ENCODE measurements at places on chromosomes 6 and 20.

- no peak for DNase-seq
Observed at GRCh38 chr6:39696986-39697788, 28.0 kb downstream of the KIF6 start.

GRCh38 chr20:15205719-15206118 lies 868.3 kb upstream of the FLRT3 start:
- no peak for DNase-seq

DNA sequence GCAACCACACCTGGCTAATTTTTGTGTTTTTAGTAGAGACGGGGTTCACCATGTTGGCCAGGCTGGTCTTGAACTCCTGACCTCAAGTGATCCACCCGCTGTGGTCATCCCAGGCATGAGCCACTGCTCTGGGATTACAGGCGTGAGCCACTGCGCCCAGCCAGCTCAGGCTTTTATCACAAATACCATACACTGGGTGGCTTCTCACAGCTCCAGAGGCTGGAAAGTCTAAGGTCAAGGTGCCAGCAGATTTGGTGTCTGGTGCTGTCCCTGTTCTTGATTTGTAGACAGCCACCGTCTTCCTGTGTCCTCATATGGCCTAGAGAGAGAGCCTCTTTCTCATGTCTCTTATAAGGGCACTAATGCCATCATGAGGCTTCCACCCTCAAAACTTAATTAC lies 25.9 kb downstream of the SHLD1 start:
- no peak for DNase-seq

DNA sequence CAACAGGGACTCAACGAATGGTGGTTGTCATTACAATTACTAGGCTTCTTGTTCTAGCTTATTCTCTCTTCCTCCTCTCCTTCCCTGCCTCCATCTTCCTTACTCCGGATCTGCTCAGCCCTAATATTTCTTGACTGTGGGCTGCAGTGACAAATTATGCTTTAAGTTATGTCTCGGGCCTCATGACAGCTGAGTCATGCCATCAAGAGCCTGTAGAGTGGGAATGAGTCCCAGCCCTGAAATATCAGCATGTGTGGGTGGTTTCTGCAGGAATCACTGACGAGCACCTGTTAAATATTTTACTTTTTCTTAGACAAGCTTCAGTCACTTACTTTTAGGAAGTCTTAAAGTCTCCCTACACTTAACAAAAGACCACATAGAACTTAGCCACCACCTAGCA lies 83.1 kb upstream of the CBLN4 start:
- no peak for DNase-seq

GRCh38 chr20:49466114-49466912 lies 16.2 kb downstream of the KCNB1 start:
- DNase-seq: no peak

GRCh38 chr20:50715694-50716093 lies 15.7 kb upstream of the PARD6B start:
- no peak for DNase-seq

DNA sequence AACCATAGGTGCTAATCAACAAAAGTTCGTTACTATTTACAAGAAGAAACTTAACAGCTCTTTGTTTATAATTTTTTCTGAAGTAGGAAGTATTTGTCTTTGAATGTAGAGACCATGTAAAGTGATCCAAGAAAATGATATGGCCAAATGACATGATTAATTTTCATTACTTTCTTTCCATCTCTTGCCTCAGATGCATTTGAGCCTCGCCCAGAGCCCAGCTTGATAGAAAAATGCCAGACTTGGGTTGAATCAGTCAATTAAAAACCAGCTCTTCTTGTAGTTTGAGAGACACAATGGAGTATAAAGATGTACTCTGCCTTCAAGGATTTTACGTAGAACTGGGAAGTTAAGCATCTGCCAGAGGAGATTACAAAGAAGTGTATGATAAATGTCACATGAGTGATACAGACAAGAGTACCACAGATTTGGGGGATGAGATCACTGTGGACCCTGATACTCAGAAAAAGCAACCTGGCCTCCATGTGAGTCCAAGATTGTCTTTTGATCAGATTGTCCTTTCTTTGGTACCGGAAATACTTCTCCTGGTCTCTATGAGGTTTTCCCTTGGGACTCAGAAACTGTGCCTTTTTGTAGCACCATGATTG lies 92.5 kb upstream of the SUPT3H start:
- no peak for DNase-seq

- no peak for DNase-seq
Observed at GRCh38 chr6:141301779-141302178, 830.9 kb upstream of the GJE1 start.

DNA sequence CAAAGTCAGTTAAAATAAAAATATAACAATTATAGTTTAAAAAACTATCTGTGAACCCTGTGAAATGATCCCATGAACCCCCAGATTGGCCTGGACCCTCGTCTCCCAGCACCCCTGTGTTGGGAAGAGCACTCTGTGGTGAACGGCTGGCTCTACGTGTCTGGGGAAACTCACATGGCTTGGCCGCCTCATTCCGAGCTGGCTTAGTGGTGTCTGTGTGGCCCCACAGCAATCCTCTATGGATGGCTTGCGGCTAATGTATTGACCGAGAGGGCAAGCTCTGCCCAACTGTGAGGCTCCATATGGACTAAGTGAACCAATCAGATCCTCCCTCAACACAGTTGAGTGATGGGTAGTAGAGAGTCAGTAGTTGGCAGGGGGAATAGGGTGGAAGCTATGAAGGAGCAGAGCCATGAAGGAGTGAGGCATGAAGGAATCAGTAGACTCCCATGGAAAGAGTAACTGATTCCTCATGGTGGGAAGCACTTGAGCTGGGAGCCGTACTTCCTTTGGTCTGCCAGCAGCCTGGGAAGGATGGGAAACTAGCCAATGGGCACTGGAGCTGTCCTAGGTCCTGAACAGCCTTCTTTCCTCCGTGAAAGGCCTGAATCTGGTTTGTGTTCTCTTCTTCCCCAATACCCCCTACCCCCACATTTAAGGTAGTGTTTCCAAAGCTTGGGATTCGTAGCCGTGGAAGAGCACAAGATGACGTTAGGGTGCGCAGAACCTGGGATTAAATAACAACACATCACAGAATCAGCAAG lies 21.6 kb upstream of the ZNF831 start:
- DNase-seq: no peak

DNA sequence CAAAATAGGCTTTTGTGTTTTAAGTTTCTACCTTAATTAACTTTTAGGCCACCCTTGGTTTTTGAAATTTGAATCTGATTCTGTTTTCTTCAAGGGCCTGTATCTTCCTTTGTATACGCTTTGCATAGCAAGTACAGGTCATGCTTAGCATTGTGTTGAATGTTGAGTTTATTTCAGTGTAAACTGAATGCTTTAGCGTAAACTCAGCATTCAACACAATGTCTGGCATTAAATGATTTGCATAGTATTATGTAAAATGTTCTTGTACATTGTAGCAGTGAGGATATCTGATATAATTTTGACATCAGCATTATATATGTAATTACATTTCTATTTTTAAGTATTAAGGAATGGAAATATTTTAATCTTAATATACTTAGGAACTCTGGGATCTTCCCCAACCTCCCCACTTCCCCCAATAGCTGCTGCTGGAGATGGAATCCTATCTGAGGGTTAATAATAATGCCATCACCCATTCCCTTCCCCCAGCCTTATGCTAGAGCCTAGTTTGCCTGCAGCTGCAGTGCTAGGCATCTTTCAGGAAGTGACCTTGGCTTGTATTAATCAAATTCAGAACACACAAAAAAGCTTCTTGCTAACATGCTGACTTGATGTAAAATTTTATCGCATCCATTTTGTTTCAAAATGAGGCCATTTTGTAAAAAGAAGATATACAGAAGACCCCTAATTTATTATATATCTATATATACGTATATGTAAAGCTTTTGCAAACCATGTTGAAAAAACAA lies 73.1 kb downstream of the NCOA3 start:
- DNase-seq: no peak
